ENCODE measurements at places on chromosomes 13 and 19.

DNA sequence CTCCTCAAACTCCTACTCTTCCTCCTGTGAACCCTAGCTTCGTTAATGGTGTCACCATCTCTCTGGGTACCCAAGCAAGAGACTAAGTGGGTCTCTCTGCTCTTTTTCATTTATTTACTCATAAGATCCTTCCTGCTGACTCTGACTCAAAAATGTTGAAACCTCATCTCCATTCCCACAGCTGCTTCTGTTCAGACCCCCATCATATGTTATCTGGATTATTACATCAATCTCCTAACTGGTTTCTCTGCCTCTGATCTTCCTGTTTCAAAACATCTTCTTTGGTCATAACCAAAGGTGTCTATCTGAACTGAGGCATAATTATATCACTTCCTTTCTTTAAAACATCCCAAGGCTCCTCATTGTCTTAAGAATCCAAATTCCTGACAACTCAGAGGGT lies 2.0 kb upstream of the MEDAG start:
- no peak for DNase-seq

DNA sequence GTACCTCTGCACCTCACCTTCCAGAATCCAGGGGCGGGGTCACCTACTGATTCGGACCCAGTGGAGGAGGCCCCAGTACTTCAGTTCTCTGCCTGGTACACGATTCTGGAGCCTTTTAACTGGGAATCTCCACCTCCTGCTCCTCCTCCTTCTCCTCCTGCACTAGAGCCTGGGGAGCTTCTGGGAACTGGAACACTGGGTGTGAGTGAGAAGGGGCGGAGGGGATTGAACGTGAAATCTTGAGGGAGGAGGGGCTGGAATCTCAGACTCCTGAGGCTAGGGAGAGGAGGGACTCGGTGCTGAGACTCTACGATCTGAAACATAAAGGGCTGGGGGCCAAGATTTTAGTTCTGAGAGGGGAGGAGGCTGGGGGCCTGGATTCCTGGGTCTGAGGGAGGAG lies at the start of gene KLK8:
Gene KLK8 (minus strand): TSS at position 90 of the 400 bp plus-strand sequence. CDS start 437 bp downstream, outside the sequence.
- DNase-seq: no peak

DNA sequence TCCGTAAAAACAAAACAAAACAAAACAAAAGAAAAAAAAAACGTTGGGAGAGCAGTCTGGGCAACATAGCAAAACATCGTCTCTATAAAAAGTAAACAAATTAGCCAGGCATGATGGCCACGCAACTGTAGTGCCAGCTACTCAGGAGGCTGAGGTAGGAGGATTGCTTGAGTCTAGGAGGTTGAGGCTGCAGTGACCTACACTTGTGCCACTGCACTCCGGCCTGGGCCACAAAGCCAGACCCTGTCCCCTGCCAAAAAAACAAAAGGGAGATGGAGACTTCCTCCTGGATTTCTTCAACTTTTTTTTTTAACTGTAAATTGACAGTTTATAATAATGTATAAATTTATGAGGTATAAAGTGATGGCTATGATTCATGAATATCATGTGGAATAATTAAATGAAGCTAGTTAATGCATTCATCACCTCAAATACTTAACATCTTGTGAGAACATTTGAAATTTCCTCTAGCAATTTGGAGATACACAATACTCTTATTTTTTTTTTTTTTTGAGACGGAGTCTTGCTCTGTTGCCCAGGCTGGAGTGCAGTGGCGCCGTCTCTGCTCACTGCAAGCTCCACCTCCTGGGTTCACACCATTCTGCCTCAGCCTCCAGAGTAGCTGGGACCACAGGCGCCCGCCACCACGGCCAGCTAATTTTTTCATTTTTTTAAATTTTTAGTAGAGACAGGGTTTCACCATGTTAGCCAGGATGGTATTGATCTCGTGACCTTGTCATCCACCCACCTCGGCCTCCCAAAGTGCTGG lies 1.9 kb downstream of the PDCD2L start:
- no peak for DNase-seq

GRCh38 chr13:32902874-32903273 lies 113.3 kb upstream of the KL start:
- no peak for DNase-seq

GRCh38 chr13:33050161-33050560 lies 33.9 kb downstream of the KL start:
- no peak for DNase-seq

GRCh38 chr19:1122972-1123363 lies 19.2 kb downstream of the GPX4 start:
- DNase-seq: no peak

GRCh38 chr19:44303976-44304568 lies 753 bp downstream of the ZNF235 start:
- DNase-seq: no peak

DNA sequence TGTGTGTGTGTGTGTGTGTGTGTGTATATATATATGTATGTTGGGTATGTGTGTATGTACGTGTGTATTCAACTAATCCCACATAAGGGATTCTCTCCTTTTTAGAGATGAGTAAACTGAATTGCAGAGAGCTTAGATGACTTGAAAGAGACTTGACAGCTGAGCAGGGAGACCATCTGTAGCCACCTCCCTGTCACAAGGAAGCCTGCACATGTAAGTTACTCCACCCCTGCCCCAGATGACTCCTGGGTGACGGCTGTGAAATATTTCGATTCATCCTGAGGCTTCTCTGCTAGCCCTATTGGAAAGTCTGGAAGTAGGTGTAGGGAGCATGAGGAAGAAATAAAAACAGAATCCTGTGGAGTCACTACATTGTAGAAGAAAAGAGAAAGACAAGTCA lies 480.4 kb downstream of the FOXO1 start:
- no peak for DNase-seq
